ENCODE measurements at places on chromosomes 1 and 21.

GRCh38 chr1:173112129-173112528, 61.4 kb upstream of the TNFSF18 start:
- DNase-seq: no peak

DNA sequence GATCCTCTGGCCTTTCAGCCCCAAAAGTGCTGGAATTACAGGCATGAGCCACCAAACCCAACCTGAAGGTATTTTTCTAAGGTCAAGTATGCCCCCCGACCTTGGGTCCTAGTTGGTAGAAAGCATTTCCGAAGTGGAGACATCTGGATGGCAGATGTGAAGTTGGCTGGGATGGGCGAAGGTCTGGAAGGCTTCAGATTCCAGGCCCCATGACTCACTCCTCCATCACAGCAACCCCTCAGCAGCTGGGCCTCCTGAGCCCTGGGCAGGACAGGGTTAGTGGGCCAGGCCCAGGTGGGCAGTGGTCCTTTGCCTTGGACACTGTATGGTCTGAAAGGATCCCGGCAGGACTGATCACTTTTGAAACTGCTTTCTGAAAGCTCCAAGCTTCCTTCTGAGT, 23.3 kb downstream of the NAV1 start:
- DNase-seq: no peak

DNA sequence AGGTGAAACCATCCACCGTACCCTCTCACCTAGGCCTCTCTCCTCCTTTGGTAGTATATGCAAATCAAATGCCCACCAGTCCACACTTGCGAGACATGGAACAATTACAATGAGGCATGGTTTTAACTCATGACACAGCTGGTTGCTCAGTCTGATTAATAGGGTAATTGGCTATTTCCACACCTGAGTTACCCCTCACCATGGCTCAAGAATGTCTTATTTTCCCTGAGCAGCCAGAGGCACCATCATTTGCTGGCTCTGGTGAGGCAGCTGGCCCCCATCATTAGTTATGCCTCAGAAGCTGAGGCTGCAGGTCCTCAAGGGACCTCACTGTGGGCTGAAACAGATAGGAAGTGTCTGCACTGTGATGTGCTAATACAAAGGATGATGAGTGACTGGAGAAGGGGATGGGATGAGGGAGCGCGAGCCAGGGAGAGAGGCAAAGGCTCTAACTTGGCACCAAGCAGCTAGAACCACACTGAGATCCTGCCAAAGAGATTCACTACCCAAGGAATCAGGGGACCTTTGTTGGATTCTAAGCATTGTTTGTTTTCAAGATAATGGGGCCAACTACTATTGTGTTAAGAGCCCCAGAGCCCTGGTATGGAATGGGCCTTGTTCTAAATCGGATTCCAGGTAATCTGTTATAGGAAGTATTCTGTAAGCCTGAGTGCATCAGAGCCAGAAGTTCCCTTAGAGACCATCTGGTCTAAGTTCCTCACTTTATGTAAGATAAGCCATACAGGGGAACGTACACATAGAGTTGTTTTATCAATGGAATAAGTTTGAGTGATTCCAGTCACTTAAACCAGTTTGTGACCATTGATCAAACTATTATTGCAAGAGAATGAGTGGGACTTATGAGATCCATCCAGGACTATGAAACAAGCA, 80.0 kb upstream of the CNTN2 start:
- no peak for DNase-seq

- DNase-seq: no peak
Observed at GRCh38 chr1:223453902-223454301, 60.7 kb downstream of the CCDC185 start.

DNA sequence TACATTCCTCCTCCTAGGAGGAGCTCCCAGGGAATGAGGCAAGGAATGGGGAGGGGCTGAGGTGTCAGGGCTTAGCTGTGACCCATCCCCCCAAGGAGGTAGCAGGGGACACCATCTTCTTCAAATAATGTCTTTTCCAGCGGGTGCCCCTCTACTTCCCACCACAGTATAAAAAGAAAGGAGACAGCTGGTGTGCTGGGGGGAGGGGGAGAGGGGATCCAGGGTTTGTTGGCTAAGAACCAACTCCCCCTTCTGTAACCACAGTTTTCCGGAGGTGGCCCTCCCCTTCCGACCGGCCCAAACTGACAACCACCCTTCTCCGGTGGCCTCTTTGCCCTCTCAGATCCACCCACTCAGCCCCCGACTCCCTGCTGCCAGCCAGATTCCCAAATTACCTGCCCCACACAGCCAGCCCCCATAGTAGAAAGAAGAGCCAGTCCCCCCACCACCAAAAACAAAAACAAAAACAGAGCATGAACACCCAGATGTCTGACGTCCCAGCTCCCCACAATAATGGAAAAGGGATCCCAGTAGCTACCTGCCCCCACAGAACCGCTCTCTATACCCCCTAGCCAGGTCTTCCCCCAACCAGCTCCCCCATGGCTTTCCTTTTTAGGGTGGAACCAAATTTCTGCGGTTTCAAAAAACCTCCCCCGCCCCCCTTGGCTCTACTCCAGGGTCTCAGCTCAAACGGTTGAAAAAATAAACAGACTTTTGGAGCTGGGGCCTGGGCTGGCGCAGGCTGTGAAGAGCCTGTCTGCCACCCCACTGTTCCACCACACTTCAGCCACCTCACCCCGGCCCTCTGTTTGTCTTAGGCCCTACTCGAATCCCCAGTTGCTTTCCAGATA, 2.1 kb downstream of the ARHGEF2 start:
- peak; percentile 50 for DNase-seq

DNA sequence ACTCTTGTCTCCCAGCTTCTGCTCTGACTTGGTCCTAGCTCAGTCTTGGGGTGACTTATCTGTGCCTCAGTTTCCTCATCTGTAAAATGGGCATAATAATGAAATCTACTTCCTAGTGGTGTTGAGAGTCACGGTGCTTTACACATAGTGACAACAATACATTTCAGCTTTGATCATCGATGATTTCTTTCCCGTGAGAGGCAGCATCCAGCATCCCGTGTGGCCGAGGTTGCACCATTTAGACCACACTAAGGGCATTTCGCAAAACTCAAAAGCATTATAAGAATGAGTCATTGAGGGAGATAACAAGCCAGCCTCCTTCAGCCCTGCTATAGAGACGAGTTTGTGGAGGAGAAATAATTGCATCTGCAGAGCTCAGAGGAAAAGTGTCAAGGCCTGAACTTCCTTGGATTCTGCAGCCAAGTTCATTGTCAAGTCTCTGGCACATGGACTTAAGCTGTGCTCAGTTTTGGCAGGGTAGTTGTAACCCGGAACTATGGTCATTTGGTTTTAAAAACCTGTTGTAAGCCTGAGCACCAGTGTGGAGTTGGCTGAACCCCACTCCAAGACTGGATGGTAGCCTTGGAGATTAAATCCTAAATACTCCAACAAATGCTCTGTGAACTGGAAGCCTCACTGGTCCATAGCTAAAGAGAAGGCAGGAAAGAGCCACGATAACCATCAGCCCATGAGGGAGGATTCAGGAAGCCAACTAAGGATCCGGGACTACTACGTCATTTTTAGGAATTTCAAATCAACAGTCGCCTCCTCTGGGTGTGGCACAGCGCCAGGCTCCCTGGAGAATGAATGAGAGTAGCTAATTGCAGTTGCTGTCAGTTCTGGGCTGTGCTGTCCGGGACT, 64.2 kb downstream of the TCP10L start:
- DNase-seq: no peak
